NCI-H1417 (cell line): ENCODE measurements at places on chromosomes 4 and X.

DNA sequence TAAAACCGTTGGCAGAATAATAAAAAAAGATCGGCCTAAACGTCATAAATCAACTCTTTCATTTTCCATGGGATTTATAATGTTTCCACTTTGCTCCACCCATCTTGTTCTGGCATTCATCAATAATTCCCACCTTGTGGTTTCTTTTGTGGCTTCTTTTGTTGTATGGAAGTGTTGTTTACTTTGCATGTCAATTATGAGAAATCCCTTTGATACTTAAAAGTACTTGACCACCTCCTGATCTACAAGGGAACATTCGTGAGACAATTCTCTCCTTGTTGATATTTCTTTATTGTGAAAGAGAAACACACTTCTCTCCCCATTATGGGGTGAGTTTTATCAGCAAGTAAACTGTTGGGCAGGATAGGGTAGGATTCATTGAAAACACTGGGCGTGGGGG, 2.8 kb downstream of the AMELX start:
- peak; percentile 32 for DNase-seq

GRCh38 chrX:13373431-13374187, 53.8 kb upstream of the ATXN3L start:
- no peak for DNase-seq

DNA sequence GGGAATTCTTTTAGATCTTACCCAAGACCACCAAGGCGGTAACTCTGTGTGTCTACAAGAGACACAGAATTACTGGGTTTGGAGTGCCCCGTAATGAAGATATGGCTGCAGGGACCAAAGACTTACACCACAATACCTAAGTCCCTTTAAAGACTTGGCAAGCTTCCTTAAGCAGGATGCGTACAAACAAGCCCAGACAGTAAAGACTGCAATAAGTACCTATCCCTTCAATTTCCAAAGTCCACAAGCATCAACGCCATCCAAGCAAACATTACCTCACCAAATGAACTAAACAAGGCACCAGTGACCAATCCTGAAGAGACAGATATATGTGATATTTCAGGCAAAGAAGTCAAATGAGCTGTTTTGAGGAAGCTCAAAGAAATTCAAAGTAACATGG, 42.3 kb upstream of the RNF128 start:
- DNase-seq, result no peak

- DNase-seq, result no peak
These were observed 89.2 kb downstream of the TMEM144 start for GRCh38 chr4:158299459-158300007.

GRCh38 chr4:85823295-85823694, 348.3 kb downstream of the ARHGAP24 start:
- DNase-seq, result peak; percentile 80
